ENCODE measurements at places on chromosomes 7 and 10.

DNA sequence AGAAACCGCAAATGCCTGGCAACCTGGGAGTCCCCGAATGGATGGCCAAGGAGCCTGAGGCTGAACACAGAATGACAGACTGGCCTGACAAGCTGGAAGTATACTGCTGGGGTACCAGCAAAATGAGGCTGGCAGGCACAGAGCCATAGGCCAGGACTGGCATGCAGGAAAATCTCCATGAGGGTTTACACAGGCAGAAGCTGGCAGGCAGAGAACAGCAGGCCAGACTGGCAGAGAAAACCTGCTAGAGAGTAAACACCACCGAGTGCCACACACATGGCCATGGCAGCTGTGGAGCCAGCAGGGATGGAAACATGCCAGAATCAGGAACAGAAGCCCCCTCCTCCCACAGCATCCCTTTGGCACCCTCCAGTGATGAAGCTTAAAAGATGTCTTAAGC lies 63.4 kb downstream of the CRPPA start:
- DNase-seq = no peak

DNA sequence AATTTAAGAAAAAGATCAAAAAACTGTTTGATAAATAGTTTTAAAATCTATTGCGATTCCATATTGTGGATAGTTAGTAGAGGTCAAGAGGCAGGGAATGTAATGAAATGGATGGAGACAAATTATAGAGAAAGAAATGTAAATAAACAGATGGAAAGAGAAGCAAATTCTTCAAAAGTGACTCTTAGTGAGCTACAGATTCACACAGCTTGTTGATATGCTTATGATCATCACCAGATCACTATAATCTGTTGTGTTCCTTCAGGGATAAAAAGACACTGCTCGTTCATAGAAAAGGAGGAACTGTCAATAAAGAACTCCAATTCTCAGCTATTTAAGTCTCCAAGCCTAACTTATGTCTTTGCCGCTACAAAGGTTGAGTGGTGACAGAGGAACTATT lies 251.4 kb upstream of the SEMA3C start:
- no peak for DNase-seq

- no peak for DNase-seq
These were observed 370.5 kb downstream of the MDFIC start for GRCh38 chr7:115292381-115292780.

- no peak for DNase-seq
These were observed at the start of gene SUN1 for GRCh38 chr7:832167-832967. SUN1 (plus strand) TSS chr7:832476; CDS start chr7:832525, 49 bp downstream.

DNA sequence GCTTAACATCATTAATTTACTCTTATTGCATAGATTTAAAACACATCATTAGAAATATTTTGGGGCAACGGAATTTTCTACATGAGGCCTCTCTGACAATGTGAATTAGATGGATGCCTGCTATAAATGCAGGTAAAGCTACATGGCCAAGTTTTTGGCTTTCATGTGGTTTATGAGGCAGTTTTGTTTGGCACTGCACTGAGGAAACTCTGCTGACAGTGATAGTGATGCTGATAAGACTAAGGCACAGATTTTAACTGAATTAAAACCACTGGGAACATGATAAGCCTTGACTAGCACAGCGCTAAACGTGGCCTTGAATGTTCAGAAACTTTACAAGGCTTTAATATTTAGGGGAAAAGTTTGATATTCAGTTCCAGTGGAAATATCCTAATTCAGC lies 114.3 kb upstream of the NOBOX start:
- no peak for DNase-seq

GRCh38 chr7:29442146-29442545 lies 121.5 kb upstream of the PRR15 start:
- DNase-seq = no peak

- DNase-seq = no peak
These were observed 8.0 kb downstream of the POLM start for GRCh38 chr7:44074349-44074695.

DNA sequence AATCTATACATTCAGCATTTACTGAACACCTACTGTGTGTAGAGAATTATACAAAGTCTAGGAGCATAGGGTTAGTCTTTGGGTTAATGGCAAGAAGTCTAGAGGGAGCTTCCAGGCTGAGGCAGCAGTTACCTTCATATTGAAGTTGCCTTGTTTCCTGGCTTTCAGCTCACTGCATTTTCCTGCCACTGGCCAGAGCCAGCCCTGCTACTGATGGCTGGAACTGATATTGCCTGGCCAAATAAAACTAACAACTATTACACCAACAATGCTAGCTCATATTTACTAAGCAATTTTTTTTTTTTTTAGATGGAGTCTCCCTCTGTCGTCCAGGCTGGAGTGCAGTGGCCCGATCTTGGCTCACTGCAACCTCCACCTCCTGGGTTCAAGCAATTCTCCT lies 165.7 kb upstream of the ITGB1 start:
- DNase-seq = no peak

GRCh38 chr10:132043861-132044695 lies 21.7 kb upstream of the JAKMIP3 start:
- DNase-seq = no peak

GRCh38 chr7:131604841-131605279 lies 48.4 kb upstream of the PODXL start:
- no peak for DNase-seq

- DNase-seq = peak; percentile 91
These were observed 84.5 kb downstream of the SRPK2 start for GRCh38 chr7:105304040-105304895.

- DNase-seq = no peak
These were observed at the start of gene HMX2 for GRCh38 chr10:123147635-123148413. HMX2 (plus strand) TSS chr10:123148136; CDS start chr10:123148379, 243 bp downstream.

DNA sequence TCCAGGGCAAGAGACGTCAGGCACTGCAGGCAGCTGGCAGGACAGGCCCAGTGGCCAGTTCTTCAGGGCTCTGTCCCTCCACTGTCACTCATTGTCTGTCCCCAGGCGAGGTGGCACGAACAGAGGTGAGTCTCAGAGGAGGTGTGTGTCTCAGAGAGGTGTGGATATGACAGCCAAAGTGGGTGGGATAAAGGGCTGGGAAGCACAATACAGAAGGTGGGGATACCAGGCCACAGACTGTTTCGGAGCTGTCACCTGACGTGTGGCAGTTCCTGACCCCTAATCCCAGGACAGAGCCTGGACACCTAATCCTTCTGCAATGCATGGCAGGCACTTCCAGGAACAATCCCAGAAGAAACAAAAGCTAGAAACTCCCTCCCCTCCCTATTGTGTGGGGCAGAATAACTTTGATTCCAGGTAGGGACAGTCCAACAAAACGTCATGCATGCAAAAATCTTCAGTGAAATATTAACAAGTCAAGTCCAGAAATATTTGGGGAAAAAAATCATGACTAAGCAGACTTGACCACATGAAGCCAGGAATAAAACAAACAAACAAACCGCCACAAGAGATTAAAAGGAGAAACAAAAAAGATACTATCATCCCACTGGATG lies 11.6 kb downstream of the KLRG2 start:
- no peak for DNase-seq

GRCh38 chr10:131201741-131202515 lies 109.6 kb downstream of the TCERG1L start:
- no peak for DNase-seq

- no peak for DNase-seq
These were observed 40.3 kb downstream of the ARHGAP22 start for GRCh38 chr10:48564466-48565160.

DNA sequence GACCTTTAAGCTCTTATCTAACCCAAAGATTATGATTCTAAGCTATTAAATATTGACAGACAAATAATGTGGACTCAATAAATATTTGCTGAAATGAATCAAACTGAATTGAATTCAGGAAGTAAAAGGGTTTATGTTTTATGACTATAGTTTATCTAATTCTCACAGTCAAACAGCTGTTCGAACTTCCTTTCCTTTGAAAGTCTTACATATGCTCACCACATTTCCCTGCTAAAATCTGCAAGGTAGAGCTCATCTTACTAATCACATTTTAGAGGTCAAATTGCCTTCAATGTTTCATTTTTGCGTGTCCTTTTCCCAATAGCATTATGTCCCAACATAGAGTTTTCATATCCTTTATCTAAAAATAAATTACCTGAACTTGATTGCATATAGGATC lies 154.9 kb upstream of the PPP1R3A start:
- DNase-seq = no peak

DNA sequence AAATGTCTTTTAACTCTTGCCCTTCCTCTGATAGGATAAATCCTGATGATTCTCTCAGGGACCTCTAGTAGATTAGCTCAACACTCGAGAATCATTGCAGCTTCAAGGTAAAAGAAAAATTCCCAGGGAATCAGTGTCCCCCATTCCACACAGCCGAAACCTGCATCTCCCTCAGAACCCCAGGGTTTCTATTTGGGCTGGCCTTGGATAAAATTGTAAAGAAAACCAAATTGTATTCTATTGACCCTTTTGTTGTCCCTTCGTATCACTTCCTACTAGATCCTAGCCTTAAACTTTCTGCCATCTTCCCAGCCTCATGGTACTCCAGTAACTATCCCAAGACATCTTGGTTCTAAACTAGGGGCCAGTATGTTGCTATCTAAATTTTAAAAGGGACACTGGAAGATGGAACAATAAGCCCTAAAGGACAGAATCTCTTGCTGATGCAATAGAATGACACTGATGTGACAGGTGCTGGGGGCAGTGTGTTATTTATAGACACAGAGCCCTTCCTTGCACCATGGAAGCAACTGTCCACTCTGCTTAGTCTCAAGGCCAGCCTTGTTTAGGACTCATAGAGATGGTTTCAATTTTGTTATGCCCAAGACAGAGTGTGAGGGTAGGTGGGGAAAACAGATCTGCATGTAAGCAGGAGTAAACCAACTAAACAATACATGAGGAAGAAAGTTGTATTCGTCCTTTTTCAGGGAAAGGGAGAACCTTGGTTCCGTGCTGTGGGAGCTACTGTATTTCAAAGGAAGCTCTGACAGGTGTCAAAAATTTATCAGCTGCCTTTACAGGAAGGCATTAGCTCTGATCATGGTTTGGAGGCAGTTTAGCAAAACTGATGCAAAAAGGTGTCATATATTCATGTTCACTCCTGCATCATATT lies 7.6 kb downstream of the ASB15 start:
- no peak for DNase-seq

DNA sequence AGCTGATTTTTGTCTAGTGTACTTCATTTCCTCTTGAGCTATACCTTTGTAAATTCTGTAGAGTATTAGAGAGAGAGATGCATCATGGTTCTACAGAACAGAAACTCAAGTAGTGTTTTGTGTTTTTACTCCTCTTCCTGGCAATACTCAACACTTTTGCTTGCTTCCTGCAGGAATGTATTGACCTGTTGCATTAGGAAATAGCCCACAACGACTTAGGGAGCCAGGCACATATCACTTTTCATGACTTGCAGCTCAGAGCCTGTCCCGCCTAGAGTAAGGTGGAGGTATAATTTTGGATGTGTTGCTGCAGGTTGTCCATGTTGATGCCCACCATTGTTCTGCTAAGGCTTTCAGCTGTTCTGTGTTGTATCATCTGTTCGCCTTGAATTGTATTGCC lies 216.3 kb downstream of the SDK1 start:
- DNase-seq = no peak

DNA sequence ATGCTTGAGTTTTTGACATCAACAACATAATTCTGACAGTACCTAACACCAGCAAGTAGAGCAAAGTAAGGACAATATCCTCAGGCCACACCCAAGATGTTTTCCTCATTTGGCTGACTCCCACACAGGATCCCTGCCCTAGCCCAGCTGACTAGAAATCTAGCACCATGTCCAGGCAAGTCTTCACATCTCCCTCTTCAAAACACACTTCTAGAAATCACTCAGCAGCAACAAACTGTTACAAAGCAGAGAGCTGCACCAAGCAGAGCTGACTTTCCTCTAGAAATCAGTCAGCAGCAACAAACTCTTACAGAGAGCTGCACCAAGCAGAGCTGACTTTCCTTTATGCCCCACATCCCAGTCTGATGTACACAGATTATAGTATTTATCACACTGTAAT lies 7.7 kb downstream of the TMEM168 start:
- DNase-seq = no peak

- no peak for DNase-seq
These were observed 16.8 kb downstream of the VSIR start for GRCh38 chr10:71756311-71757191.

GRCh38 chr10:125093199-125093973 lies 67.0 kb downstream of the CTBP2 start:
- no peak for DNase-seq

DNA sequence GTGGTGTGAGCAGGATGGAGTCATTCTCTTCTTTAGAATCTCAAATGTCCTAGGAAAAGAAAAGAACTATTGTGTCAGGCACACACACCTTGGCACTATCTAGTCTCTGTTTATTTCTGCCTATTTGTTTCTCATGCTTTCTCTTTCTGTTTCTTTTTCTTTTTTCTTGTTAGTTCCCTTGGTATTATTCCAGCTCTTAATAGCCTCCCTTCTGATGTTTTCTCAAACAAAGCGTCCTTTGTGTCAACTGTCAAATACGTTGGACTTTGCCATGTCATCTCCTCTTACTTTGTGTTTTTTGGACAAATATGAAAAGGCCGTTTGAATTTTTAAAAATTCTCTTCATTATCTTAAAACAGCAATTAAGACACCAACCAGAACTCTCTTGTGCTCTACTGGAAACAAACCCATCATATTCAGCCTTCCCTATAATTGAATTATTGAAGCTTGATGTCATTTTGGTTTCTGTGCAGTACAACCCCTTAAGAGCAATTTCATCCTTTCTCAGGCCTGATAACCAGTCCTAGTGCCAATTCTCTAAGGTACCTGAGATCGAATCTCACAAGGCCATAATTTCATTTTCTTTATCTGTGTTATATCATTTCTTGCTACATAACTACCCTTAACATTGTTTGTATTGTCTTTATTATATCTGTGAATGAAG lies 497.8 kb upstream of the NRP1 start:
- no peak for DNase-seq

DNA sequence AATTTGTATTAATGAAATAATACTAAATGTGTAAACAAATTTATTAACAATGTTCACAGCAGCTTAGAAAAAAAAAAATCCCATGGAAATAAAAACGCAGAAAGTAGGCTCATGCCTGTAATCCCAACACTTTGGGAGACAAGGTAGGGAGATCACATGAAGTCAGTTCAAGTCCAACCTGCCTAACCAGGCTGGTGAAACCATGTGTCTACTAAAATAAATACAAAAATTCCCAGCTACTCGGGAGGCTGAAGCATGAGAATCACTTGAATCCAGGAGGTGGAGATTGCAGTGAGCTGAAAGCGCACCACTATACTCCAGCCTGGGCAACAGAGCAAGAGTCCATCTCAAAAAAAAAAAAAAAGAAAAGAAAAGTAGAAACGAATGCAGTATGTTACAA lies 36.2 kb downstream of the LARP4B start:
- no peak for DNase-seq

- no peak for DNase-seq
These were observed 7.2 kb downstream of the DBNL start for GRCh38 chr7:44051611-44052220.

DNA sequence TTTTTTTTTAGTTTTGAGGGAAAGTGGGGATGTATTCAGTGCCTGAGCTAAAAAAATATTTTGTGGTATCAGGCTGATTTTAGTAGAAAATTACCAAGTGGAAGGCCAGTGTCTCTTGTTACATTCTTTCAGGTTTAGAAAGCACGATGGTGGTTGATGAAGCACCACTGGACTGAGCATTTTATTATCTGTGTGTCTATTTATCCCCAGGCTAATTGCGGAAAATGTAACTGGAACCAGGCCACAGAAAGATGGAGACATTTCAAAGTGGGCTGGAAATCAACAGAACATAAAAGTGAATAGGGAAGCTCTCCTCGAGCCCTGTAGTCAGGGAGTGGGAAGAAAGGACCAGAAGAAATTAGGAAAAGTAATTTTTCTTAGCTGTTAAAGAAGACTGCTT lies 261.0 kb downstream of the STK31 start:
- no peak for DNase-seq

Measured in putamen (tissue), 1 donor.